PC-9 (cell line): ENCODE measurements at places on chromosomes 1 and 21. TPM values are rescaled to one million over a fixed set of nuclear protein-coding genes. Genes with fewer than 3 reads are reported as not detected.

- DNase-seq: no peak
Observed at GRCh38 chr1:51643362-51643761, 26.5 kb downstream of the OSBPL9 start.

GRCh38 chr1:81543764-81544163 lies 257.0 kb upstream of the ADGRL2 start:
- DNase-seq: no peak

- DNase-seq: no peak
Observed at GRCh38 chr1:166902279-166902678, 26.2 kb upstream of the TADA1 start.

DNA sequence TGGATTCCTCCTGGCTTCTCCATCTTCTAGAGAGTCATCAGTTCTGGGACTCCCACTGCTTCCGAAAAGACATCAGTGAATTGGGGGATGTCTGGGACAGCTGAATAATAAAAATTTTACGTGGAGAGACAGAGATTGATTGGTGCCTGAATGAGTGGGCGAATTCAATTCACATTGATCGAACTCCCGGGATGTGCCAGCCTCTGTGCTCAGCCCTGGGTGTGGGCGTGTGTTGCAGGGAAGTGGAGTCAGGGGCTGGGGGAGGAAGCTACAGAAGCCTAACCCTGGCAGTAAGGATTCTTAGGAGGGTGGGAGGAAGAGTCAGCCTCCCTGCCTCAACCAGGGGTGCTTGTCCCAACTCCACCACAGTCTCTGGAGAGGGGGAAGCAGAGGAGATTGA lies 18.0 kb upstream of the STUM start:
- no peak for DNase-seq

DNA sequence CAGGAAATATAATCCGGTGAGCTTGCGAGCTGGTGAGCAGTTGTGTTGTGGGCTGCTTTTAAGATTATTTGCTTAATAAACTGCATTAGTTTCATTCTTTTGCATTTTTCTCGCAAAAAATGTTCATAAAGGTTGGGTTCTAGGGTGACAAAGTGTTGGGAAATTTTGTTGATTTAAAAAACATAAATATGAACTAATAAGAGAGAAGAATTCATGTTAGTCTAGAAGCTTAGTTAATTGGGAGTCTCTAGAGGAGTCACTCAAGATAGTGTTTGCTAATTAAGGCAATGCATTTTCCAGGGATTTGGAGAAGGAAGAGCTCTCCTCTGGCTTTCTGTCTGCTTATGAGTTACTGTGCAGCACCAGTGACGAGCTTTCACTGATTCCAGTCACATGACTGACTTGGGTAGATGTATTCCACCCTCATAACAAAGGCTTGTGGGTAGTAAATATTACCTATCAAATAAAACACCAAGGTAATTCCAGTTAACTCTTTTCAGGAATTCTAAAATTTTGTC lies 417.0 kb downstream of the PTBP2 start:
- DNase-seq: no peak

HES5 gene
- not detected in 2 replicates for total RNA-seq

KRTAP13-2 gene
- total RNA-seq: not detected in 2 replicates

TRIM63 gene
- not detected in 2 replicates for total RNA-seq
